Colonic mucosa (tissue), 4 donors: ENCODE measurements at places on chromosomes 5 and 9. TPM values are rescaled to one million over a fixed set of nuclear protein-coding genes. Genes with fewer than 3 reads are reported as not detected.

- no peak for DNase-seq
These were observed 1.7 kb upstream of the FAM163B start for GRCh38 chr9:133610845-133611244.

GRCh38 chr9:91949946-91950664 is at the start of gene ROR2:
Gene ROR2, minus strand, starts transcription at chr9:91950228.
- DNase-seq = peak; percentile 70

DNA sequence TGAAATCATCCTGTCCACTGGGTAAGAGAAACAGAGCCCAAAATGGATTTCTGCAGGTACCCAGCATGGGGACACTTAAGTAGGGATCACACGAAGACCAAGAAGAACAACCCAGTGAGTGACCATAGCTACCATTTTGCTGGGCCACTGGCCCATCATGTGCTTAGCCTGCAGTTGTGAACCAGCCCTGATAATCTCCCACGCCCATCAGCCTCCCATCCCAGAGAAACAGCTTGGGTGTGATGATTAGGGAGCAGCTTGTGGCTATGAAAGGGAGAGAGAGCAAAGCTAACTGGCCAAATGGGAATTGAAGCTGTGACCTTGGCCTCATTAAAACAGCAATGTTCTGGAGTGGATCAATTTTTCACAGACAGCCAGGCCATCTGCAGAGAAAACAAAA is 138.5 kb downstream of the SLC24A2 start:
- DNase-seq = no peak

Gene SHC3
- total RNA-seq = 0.32 TPM
